ENCODE measurements at places on chromosomes 7 and 10. TPM values are rescaled to one million over a fixed set of nuclear protein-coding genes. Genes with fewer than 3 reads are reported as not detected.

PDE1C gene
- total RNA-seq, result 2.5 TPM

GRM3 gene
- not detected for total RNA-seq

THSD7A gene
- 1.4 TPM for total RNA-seq

IL15RA gene
- 2.3 TPM for total RNA-seq

CAV1 gene
- 658 TPM for total RNA-seq
